ENCODE measurements at places on chromosomes 13 and 19.

GRCh38 chr19:48556163-48556562 is 4.2 kb downstream of the SULT2B1 start:
- DNase-seq = no peak

- DNase-seq = no peak
Observed at GRCh38 chr19:45395821-45396617, 8.8 kb downstream of the PPP1R13L start.

DNA sequence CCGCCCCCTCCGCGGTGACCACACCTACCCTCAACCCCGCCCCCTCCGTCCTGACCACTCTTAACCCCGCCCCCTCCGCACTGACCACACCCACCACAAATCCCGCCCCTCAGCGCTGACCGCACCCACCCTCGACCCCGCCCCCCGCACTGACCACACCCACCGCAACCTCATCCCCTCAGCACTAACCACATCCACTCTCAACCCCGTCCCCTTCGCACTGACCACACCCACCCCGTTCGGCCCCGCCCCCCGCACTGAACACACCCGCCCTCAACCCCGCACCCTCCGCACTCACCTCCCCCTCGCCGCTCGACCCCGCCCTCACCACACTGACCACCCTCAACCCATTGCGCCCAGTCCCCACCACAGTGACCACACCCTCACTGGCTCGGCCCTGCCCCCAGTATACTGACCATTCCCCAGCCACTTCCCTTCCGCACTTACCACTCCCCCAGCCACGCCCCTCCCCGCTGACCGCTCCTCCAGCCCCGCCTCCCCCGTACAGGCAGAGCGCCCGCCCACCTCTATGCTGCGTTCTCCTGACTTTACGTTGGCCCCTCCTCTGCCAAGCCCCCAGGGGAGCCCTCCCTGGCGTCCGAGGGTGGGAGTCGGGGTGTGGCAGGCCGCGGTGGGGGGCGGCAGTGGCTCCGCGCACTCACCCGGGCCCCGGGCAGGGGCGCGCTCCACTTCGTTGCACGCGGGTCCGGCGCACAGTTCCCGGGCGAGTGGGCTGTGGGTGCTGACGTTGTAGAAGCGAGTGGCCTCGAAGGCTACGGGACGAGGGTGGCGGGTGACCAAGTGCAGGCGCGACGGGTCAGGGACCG is 8.4 kb downstream of the F2RL3 start:
- peak; percentile 58 for DNase-seq

DNA sequence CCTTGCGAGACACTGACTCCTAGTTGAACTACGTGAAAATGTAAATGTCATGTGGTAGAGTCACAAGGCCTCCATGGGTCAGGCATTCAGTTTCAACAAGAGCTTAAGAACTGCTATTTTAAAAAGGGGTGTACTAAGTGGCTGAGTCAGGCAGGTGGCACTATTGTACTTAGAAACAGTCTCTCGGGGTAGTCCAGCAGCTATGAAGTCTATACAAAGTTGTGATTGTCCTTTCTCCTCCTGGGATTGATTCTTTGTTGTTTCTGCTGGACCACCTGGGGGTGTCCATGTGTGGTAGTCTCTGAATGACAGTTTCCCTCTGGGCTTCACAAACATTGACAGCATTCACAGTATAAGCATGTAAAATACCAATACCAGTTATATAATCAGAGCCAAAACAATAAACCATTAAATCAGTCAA is 33.0 kb downstream of the UGGT2 start:
- no peak for DNase-seq
